ENCODE measurements at places on chromosomes 2 and 18.
A peak's percentile ranks its signal among the peaks of the same experiment; 100 is the strongest.

DNA sequence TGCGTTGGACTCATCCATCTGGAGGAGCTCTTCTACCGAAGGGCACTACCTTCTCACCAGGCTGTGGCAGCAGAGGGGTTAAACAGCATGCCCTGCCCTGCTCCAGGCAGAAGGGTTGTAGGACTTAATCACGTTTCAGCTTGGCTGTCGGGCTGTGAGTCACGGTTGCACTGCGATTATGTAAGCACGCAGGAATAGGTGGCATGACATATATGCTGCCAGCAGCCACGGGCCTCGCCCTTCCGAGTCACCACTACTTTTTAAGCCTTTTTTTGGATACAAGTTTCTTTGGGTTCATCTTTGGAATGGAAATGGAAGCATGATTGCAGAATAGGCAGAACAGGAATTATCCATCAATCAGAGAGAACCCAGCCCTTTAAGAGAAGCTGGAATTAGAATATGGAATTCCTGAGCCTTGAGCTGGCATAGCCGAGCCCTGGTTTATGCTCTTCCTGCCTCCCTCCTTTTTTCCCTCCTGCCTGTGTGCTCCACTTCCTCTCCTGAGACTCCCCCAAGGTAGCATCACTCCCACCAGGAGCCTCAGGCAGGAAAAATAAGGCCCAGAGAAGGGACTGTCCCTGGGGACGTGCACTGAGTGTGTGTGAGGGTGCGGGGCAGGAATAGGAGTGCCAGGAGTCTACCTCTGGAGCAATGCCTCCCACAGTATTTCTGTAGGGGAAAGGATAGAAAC, 86.8 kb downstream of the SEMA4F start:
- peak; percentile 24 for DNase-seq

DNA sequence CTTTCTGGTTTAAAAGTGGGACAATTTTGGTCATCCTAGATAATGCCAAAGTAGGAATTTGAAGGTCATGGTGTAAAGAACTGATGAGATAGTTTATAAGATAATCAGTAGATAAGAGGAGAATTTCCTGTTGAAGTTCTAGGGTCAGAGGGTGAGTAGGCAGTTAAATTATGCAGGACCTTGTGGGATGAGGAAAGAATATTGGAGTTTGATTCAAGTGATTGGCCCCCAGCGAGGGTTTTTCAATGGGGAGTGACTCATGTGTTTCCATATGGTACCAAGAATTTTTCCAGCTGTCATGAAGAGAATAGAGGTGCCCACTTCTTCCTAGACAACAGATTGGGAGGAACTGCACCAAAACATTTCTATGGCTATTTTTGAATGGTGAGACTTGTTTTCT, 940.2 kb upstream of the ZEB2 start:
- no peak for DNase-seq

DNA sequence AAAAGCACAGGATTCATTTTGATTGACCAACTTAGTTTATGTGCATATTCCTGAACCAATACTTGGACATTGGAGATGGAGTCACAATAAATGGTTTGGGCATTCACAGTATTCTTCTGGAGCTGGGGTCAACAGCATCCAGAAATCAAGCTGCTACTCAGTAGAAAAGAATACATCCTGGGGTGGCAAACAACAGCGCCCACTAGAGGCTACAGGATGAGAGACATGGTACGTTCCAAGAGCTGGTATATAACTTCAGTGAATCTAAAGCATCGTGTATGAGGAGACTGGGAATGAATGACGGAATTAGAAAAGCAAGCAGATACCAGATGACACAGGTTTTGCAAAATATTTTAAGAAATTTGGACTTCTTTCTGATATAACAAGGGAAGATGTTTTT, 142.9 kb upstream of the FIGN start:
- DNase-seq: no peak

- no peak for DNase-seq
Observed at GRCh38 chr18:23330423-23330822, 122.7 kb upstream of the RIOK3 start.

DNA sequence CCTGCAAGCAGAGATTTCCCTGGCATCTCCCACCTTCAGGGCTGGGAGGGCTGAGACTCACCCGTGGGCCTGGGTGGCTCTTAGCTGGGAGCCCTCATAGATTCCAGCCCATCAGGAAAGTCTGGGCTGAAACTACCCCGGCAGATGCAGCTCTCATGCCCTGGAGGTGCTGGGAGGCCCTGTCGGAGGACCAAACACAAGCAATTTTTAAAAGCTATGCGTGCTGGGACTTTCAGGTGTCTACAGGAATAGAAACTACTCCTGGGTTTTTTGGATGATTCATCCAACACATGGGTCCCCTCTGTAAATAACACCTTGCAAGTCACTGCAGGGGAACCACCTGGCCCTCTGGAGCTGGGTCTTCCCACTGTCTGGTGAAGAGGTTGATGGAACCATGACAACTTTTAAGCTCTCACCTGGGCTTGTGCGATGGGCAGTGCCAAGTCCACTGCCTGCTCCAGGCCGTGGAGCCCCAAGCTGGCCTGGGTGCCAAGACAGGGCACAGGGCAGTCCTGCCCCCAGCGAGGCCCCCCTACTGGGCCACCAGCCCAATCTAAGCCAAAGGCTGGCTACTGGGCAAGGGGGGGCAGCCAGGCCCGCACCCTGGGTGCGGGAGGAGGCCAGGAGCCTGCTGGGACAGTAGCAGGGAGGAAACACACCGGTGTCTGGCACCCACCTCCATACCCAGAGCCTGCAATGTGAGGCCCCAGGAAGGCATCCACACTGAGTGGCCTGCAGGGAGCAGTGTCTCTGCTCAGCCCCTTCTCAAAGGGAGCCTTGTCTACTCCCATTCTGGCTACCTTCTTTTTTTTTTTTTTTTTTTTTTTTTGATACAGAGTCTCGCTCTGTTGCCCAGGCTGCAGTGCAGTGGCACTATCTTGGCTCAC, 1.1 kb upstream of the GPR55 start:
- DNase-seq: peak; percentile 65

DNA sequence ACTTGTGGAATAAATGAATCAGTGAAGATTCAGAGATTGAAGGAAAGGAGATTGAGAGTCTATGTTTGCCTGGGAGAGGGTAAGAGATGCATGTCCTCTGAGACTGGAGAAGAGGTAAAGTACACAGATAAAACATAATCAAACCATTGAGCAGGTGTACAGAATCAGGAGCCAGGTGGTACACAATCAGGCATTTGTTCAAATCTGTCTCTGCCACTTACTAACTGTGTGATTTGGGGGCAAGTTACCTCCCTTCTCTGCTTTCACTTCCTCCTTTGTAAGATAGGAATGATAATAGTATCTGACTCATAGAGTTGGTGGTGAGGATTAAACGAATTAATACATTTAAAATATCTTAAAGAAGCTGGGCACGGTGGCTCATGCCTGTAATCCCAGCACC, 94.0 kb downstream of the CDK15 start:
- DNase-seq: no peak

- DNase-seq: no peak
Observed at GRCh38 chr2:74526649-74527230, 709 bp upstream of the DQX1 start.

All from stimulated activated CD4-positive, alpha-beta T cell treated with anti-CD3 and anti-CD28 coated beads, Interleukin-1b, Interleukin-23, amount 100 ng/mL, for 48 hours (primary cell).